Fibroblast of villous mesenchyme (primary cell): ENCODE measurements at places on chromosomes 11 and 22. TPM values are rescaled to one million over a fixed set of nuclear protein-coding genes. Genes with fewer than 3 reads are reported as not detected.

DNA sequence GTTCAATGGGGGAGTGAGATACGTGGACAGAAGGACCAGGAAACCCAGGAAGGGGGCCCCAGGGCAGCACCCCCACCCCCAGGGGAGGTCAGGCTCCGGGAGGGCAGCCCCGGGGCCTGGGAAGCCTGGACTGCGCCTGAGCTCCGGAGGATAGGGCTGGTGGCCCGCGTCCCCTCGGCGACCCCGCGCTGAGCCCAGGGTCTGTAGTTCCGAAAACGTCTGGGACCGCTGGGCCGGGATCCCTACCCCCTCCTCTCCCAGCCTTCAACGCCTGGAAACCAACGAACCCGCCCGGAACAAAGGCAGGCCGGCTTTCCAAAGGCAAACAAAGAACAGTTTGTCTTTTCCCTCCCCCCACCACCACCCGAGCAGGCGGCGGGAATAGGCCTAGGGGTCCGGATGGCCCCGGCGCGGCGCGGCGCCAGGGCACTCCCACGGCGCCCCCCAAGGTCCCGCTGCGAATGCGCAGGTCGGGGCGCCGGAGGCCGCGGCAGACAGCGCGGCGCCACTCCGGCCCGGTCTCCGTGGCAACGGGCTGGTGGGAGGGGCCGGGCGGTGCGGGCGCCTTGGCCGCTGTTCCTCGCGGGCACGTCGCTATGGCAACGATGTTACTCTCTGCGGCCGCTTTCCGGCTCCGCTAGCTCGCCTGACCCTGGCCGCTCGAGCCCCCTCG lies 58.5 kb downstream of the IGLL1 start:
- peak; percentile 85 for DNase-seq

Gene MAP6
- 2.9 and 3.0 TPM in 2 replicates for total RNA-seq

DNA sequence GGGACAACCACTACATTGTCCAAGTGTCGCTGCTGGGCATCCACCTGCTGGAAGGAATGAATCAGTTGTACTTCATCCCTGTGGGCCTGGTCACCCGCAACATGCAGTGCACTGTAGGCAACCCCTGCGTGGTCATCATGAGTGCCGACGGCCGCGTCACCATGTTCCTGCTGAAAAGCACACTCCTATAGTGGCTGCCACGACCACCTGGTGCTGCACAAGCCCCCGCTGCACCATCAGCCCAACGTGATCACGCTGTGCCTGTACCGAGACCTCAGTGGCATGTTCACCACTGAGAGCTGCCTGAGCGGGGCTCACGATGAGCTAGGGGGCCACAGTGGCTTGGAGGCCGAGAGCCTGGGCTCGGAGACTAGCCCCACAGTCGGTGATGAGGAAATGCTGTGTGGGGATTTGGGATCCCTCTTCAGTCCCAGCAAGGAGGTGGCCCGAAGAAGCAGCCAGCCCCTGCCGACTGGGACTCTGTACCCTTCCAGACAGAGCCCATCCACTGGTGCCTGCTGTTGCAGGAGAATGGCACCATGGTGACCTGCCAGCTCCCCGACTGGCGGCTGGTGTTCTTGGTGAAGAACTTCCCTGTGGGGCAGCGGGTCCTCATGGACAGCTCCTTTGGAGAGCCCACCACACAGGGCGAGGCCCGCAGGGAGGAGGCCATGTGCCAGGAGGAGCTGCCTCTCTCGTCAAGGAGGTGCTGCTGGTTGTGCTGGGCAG lies 15.7 kb upstream of the SLC5A4 start:
- no peak for DNase-seq

Gene TRPT1
- total RNA-seq = 32.4 and 33.2 TPM in 2 replicates

DNA sequence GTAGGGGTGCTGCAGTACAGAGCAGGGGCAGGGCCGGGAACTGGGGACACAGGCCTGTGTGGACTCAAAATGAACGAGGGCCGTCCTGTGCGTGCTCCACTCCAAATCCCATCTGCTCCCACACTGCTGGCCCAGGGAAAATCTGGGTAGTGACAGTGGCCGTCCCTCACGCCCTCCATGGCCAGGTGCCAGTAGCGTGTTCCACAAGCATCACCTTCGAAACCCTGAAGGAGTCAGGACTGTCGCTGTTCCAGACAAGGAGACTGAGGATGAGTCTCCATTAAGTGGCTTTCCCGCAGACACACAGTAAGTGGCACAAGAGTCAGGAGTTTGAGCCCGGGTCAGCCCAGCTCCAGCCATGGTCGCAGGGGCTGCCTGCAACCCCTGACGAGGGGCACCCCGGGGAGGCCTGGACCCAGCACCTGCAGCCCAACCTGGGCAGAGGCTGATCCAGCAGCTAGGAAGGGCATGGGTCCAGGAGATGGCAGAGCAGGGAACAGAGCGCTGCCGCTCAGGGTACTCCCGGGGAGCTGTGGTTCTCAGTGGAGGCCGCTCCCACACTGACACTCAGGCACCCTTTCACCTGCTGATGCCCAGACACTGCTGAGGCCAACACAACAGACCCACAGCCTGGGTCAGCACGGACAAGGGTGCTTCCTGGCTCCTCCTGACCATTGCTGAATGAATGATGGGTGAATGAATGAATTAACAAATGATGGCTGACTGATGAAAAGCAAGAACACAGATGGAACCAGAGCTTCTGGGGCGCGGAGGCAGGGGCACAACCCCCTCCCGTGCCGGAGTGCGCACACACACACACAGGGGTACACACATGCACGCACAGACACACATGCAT lies 35.3 kb downstream of the IGF2 start:
- DNase-seq = no peak

DNA sequence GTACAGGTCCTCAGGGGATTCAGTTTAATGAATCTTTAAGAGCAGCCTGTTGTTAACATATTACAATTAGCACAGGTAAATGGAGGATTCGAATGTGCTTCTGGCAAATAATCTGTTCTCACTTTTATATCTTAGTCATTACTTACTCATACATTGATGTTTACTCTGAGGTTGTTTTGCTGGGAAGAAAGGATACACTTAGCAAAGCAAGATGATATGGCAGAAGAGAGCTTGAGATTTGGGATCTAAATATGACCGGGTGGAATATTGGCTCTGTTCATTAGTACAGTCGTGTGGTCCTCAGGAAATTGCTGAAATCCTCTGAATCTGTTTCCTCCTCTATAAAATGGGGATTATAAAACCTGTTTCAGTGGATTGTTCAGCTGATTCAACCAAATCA lies 59.7 kb downstream of the SPON1 start:
- no peak for DNase-seq

GRCh38 chr11:72773291-72773690 lies 20.6 kb downstream of the STARD10 start:
- DNase-seq = peak; percentile 83

- peak; percentile 89 for DNase-seq
Measured at GRCh38 chr11:34318111-34319037, 39.4 kb downstream of the ABTB2 start.

Gene TMPRSS5
- total RNA-seq = under 0.01 and 0.43 TPM in 2 replicates

DNA sequence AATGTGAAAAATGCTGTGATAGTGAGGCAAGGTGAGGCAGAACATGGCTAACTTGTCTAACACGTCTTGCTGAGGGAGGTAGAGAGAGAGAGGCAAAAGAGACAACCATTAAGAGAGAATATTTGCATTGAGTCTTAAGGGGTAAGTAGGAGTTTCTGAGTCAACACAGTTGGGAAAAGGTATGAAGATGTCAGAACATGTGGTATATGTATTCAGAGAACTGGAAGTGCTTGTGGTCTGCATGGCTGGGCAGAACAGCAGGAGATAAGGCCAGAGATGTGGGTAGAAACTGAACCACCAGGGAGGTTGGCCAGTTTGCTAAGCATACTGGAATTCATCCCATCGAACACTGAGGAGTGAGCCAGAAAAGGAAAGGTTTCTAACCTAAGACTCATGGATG lies 25.0 kb upstream of the SLC5A1 start:
- DNase-seq = peak; percentile 6

Gene ZNF70
- 7.8 and 8.4 TPM in 2 replicates for total RNA-seq

Gene CCDC87
- 0.43 and 0.64 TPM in 2 replicates for total RNA-seq

Gene PITPNM1
- total RNA-seq = 21.9 and 22.9 TPM in 2 replicates

Gene NEFH
- under 0.01 and 0.32 TPM in 2 replicates for total RNA-seq

Gene LRRC74B
- total RNA-seq = not detected in 2 replicates

DNA sequence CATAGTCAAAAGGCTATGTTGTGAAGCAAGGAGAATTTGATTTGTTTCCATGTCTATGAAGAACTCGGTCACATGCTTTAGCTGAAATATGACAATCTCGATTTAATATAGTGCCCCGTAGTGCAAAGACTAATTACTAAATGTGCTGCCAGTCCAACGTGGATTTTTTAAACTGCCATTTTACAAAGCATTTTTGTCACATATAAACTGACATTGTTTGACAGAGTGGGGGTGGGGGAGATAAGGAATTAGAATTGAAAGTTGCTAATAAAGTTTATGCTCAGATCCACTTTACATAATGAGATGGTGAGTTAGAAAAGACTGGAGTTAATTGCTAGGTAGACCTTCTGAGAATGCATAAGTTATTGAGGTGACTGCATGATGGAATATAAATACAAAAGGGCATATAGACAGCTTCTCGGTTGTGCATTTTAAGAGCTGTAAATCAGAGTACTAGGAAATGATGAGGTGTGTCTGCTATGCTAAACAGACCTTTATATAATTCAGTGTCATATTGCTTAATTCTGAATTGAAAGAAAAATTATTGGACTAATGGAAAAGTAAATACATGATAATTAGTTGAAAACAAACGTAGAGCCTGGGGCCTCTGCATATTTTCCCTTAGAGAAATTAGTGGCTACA lies 158.9 kb upstream of the MTNR1B start:
- DNase-seq = no peak

DNA sequence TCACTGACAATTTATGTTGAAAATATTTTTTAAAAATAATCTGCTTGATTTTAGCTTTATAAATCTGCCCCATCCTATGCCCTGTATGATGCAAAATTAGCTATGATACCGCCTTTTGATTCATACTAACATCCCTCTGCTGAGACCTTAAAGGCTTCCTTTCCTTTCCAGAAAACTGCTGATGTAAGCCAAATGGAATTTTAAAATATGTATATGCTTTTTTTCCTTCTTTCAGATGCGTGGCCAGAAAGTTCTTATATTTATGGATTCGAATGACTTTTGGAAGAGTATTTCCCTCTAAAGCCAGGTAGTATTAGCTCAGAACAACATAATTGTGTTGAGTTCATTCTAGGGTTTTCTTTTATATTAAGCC lies 34.5 kb downstream of the SFI1 start:
- DNase-seq = peak; percentile 31

Gene LARGE2
- total RNA-seq = not detected in 2 replicates

DNA sequence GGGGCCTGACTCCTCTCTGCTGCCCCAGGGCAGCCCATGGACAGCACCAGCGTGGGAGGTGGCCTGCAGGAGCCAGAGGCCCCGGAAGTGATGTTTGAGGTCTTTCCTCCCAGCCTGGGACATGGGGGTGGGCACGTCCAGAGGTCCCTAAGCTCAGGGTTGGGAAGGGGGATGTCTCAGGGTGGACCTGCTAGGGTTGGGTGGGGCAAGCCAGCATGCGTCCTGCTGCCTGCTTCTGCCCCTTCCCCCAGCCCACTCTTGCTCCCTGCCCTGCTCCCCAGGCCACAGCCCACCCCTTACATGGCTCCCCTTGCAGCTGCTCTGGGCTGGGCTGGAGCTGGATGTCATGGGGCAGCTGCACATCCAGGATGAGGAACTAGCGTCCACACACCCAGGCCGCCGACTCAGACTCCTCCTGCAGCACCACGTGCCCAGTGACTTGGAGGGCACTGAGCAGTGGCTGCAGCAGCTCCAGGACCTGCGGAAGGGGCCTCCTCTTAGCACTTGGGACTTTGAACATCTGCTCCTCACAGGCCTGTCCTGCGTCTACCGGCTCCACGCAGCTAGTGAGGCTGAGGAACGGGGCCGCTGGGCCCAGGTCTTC lies 1.3 kb downstream of the FAM180B start:
- DNase-seq = no peak

Gene PRR33
- not detected in 2 replicates for total RNA-seq

GRCh38 chr11:95544095-95544856 lies 245.3 kb downstream of the FAM76B start:
- DNase-seq = no peak

DNA sequence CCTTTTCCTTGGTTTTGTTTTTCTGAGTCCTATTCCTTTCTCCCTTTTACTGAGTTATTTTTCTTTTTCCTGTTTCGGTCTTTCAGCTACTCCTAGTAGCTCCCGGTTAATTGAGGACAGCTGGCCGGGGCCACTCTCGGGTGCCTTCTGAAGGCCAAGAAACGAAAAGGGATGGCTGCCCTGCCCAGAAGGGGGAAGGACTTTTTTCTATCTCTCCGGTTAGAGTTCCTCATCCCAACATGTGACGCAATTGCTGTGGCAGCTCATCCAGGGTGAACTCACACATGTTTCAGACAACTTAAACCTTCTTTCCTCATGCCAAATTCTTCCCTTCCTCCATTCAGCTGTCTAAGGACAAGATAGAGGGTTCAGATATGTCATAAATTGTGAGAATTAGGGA lies 83.6 kb downstream of the PIWIL4 start:
- DNase-seq = peak; percentile 94

Gene POLR2L
- 92.4 and 120 TPM in 2 replicates for total RNA-seq

DNA sequence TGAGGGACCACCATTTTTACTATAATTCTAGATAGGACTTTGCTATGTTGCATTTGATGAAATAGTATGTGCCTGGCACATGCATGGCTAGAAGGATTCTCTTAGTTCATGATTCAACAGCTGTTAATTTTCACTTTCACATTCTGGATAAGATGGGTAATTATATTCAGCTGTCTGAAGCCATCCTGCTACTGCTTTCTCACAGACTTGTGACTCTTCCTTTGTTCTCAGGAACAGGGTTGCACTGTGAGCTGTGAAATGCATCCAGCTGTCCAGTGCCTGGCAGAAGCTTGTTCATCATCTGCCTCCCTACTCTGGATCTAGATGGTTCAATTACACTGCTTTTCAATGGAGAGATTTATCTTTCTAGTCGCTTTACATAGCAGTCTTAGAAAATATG lies 610.1 kb upstream of the ANO5 start:
- DNase-seq = no peak

DNA sequence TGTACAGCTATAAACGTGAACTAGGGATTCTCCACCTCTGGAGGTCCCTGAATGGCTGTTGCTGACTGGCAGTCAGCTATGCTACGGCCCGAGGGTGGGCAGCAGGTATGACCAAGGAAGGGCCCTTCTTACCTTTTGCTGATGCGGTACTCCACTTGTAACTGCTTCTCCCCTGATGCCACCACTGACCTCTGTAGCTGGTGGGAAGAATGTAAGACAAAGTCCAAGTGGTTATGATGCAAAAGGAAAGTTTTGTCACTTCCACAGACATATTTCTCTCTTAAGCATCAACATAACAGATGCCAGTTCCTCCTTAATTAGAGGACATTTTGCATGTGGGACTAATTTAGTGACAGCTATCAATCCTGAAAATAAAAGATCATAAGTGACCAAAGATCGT lies 32.2 kb downstream of the P4HA3 start:
- DNase-seq = no peak

- no peak for DNase-seq
Measured at GRCh38 chr22:44403602-44404329, 91.0 kb upstream of the SHISAL1 start.

- peak; percentile 67 for DNase-seq
Measured at GRCh38 chr22:33806191-33806590, 114.1 kb downstream of the LARGE1 start.

Gene RTN4RL2
- total RNA-seq = not detected in 2 replicates

DNA sequence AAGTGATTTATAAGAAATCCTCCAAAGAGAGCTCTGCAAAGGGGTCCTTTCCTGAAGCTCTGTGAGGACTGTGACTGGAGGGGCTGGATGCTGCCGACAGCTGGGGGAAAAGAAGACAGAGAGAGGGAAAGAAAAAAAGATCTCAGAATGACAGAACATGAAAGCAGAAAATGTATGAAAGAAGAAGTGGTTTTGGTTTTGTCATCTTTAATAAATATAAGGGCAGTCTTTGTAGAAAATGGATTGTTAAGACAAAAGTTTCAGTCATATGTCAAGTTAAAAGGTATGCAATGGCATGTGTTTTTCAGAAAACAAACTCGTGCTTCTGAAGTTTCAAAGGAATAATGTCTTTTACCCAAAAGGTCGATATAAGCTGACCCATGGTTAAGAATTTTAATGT lies 105.5 kb downstream of the CCDC83 start:
- no peak for DNase-seq
